Naive B cell (primary cell): ENCODE measurements at places on chromosomes 7 and 10.
A peak's percentile ranks its signal among the peaks of the same experiment; 100 is the strongest.

GRCh38 chr10:29651767-29652166, 17.0 kb upstream of the SVIL start:
- no peak overlapping the region for H3K4me3 ChIP-seq
- no peak overlapping the region for H3K27ac ChIP-seq
- H3K4me1 ChIP-seq = peaks cover 17% of the 10 kb centered on the region
- H3K27me3 ChIP-seq = no peaks in the 10 kb centered on the region
- H3K36me3 ChIP-seq = no peaks in the 10 kb centered on the region

DNA sequence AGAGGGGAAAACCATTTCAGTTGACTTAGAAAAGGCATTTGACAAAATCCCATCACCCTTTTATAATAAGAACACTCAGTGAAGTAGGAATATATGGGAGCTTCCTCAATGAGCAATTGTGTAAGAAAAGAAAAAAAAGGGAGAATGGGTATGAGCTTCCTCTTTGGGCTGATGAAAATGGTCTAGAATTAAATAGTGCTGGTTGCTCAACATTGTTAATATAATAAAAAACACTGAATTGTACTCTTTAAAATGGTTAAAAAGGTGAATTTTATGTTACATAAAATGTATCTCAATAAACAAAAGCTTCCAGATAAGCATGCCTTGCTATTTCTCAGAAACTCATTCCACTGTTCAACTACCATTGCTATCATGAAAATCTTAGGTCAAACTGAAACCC, 40.6 kb downstream of the LRRC17 start:
- no peaks in the 10 kb centered on the region for H3K27me3 ChIP-seq
- no peak for DNase-seq
- no peak overlapping the region for H3K4me3 ChIP-seq
- H3K4me1 ChIP-seq = no peaks in the 10 kb centered on the region

DNA sequence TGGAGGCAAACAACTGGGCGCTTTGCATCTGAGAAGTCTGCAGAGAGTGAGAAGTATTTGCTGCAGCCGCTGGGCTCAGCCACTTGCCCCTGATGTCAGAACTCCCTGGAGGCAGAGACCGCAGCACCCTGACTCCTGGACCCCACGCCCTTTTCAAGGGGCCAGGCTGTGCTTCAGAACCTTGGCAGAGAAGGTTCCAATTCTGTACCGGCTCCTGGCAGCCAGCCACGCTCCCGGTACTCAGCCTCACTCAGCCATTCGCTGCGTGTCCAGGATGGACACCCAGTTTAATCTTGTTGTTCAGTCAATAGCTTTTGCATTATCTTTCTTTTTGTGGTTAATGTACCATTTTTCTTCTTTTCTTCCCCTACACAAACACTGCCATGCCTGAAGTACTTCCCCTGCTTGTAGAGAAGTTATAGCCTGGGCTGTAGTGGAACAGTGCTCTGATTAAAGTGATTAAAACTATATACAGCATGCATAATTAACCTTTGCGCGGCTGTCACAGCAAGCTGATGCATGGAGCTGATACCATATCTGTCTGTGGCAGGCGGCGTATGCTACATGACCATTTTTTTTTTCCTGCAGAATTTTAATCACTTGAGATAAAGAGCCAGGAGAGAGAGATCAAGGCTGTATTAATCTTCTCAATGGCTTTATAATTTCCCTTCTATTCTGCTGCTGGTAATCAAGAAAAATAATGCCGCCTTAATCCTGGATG, 578.5 kb downstream of the SDK1 start:
- no peak for DNase-seq
- peaks cover 13% of the 10 kb centered on the region for H3K27me3 ChIP-seq
- H3K4me1 ChIP-seq = no peaks in the 10 kb centered on the region
- no peak overlapping the region for H3K4me3 ChIP-seq
- H3K27ac ChIP-seq = no peak overlapping the region

DNA sequence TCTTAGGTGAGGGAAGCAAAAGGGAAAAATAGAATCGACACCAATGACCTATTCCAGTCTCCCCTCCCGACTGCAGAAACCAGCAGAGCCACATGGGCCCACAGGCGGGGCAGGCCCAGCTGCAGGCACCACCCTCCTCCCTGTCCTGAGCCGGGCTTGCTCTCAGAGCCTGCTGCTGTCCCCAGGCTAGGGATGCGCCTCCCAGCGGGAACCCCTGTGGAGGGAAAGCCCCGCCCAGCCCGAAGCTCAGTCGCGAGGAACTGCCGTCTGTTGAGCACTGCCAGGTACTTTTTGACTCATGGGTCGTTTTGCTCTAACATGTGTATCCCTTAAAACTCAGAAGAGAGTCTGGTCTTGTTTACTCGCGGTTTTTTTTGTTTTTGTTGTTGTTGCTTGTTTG, 124.5 kb upstream of the RET start:
- no peak overlapping the region for H3K4me3 ChIP-seq
- no peak for DNase-seq
- no peaks in the 10 kb centered on the region for H3K36me3 ChIP-seq
- H3K27me3 ChIP-seq = no peaks in the 10 kb centered on the region

DNA sequence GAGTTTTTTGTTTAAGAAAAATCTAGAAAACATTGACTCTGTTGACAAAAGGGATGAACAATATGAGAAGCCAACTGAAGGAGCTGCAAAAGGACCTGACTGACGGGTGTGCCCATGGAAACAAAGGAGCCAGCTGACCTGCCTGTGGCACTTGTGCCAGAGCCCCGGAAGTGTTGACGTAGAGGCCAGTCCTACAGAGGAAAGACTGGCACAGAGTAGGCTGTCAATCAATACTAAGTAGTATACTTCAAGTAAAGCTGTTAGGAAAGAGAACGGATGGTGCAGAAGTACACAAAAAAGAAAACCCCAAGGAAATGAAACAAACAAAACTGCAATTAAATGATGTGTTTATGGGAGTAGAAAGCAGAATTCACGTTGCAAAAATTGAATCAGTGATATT, 19.0 kb upstream of the ABI1 start:
- no peak overlapping the region for H3K4me3 ChIP-seq
- H3K27me3 ChIP-seq = peaks cover 6% of the 10 kb centered on the region
- H3K36me3 ChIP-seq = no peaks in the 10 kb centered on the region
- no peak overlapping the region for H3K27ac ChIP-seq

DNA sequence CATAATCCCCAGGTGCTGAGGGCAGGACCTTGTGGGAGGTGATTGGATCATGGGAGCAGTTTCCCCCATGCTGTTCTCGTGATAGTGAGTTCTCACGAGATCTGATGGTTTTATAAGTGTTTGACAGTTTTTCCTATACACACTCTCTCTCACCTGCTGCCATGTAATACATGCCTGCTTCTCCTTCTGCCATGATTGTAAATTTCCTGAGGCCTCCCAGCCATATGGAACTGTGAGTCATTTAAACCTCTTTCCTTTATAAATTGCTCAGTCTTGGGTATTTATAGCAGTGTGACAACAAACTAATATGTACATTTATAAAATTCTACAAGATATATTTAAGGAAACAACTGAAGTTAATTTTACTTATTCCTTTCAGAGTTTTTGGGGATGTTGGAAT, 170.8 kb upstream of the BET1 start:
- no peaks in the 10 kb centered on the region for H3K36me3 ChIP-seq
- peaks cover 21% of the 10 kb centered on the region for H3K4me1 ChIP-seq
- H3K27me3 ChIP-seq = no peaks in the 10 kb centered on the region
- H3K27ac ChIP-seq = no peak overlapping the region
- no peak for DNase-seq
- H3K4me3 ChIP-seq = no peak overlapping the region

GRCh38 chr10:71742301-71743088, 22.9 kb upstream of the C10orf105 start:
- no peak overlapping the region for H3K27ac ChIP-seq
- H3K4me3 ChIP-seq = no peak overlapping the region
- peaks cover 65% of the 10 kb centered on the region for H3K4me1 ChIP-seq

GRCh38 chr10:102066399-102067088, 1.4 kb downstream of the HPS6 start:
- no peaks in the 10 kb centered on the region for H3K36me3 ChIP-seq
- peak overlapping the region; percentile 64 for H3K27ac ChIP-seq
- H3K27me3 ChIP-seq = no peaks in the 10 kb centered on the region
- no peak for DNase-seq
- H3K4me3 ChIP-seq = peak overlapping the region; percentile 85

DNA sequence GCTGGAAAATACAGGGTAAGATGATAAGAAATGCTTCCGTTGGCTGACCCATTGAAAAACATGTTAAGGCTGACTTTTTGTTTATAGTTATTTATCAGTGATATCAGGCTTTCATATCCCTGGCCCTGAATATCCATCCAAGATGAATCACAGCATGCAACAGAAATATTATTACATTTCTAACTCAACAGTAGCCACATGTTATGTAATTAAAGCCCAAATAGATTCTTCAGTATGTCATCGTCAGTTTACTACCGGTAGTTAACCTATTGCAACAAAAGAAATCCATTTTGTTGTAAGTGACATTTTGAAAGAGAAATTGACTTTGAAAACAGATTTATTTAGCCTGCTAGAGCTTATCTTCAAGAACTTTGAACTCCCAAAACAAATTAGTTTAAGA, 354.1 kb upstream of the CELF2 start:
- no peaks in the 10 kb centered on the region for H3K36me3 ChIP-seq

- H3K27ac ChIP-seq = no peak overlapping the region
- no peaks in the 10 kb centered on the region for H3K4me1 ChIP-seq
- no peaks in the 10 kb centered on the region for H3K36me3 ChIP-seq
- H3K4me3 ChIP-seq = no peak overlapping the region
- no peaks in the 10 kb centered on the region for H3K27me3 ChIP-seq
These were observed 108.2 kb downstream of the DLG5 start for GRCh38 chr10:77818378-77818777.

- H3K27me3 ChIP-seq = peaks cover 15% of the 10 kb centered on the region
- H3K27ac ChIP-seq = no peak overlapping the region
- no peaks in the 10 kb centered on the region for H3K36me3 ChIP-seq
- DNase-seq = no peak
- no peak overlapping the region for H3K4me3 ChIP-seq
These were observed 3.2 kb downstream of the AKR1B15 start for GRCh38 chr7:134552105-134552504.

DNA sequence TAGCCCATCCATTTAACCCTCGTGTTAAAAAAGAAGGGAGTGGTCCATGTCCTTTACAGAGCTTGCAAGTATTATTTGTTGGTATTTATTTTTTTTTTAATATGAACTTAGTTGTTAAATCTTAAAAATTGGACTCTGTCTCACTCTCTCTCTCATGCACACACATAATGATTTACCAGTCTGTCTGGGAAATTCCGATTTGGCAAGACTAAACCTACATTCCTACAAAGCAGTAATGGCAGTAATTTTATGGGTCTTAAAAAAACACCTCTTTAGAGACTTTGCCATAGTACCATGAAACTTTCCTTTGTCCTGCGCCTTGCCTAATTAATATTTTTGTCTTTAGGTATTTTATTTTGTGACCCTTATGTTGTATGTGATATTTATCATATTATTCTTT, 239.5 kb upstream of the PPP1R3A start:
- no peaks in the 10 kb centered on the region for H3K4me1 ChIP-seq
- no peaks in the 10 kb centered on the region for H3K36me3 ChIP-seq
- DNase-seq = no peak
- H3K27me3 ChIP-seq = no peaks in the 10 kb centered on the region
- H3K4me3 ChIP-seq = no peak overlapping the region

DNA sequence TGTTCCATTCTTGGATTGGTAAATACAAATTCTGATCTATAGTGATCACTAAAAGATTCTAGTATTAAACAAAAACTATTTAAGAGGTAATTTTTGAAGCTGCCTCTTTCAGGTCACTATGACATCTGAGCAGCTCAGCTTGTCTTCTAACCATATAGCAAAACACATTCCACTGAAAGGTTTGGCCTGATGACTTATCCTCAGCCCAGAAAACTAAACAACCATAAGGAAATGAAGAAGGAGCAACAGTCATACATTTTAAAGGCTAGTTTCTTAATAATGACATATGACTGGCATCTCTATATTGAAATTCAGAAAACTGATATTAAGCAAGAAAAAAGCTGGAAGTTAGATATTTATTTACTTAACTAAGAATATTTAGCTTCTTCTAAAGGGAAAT, 24.6 kb downstream of the NT5C2 start:
- no peak overlapping the region for H3K4me3 ChIP-seq
- no peaks in the 10 kb centered on the region for H3K36me3 ChIP-seq
- no peaks in the 10 kb centered on the region for H3K4me1 ChIP-seq
- DNase-seq = no peak

- H3K27me3 ChIP-seq = no peaks in the 10 kb centered on the region
- H3K4me1 ChIP-seq = no peaks in the 10 kb centered on the region
- H3K27ac ChIP-seq = no peak overlapping the region
These were observed 34.6 kb upstream of the MALRD1 start for GRCh38 chr10:19014034-19014433.
